HFFc6 (cell line): ENCODE measurements at places on chromosomes 3 and 15. TPM values are rescaled to one million over a fixed set of nuclear protein-coding genes. Genes with fewer than 3 reads are reported as not detected.
A peak's percentile ranks its signal among the peaks of the same experiment; 100 is the strongest.

GRCh38 chr3:23863060-23863459, 53.7 kb downstream of the NKIRAS1 start:
- peak; percentile 9 for DNase-seq

- no peak for DNase-seq
Measured at GRCh38 chr3:115165701-115166100, 18.6 kb upstream of the ZBTB20 start.

TRH gene
- total RNA-seq = not detected in 3 replicates

DNA sequence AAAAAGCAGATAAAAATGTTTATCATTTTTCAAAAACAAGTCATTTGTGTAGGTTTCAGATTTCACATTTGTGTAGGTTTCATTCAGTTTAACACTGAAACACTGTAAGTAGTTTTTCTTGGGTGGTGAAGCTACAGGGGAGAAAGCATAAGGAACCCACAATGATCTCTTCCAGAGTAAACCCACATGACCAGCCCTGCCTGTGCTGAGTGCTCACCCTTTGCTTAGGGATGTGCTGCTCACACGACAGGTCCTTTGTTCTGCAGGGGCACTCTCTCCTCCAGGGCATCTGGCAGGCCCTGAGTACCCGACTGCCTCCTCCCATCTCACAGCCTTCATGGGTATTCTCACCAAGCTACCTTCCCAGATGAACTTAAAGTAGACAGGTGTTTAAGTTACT, 28.9 kb downstream of the ZXDC start:
- no peak for DNase-seq

DISP2 gene
- total RNA-seq = 0.03 and 0.13 TPM in 2 replicates

PRR20G gene
- total RNA-seq = not detected in 3 replicates

- DNase-seq = no peak
Measured at GRCh38 chr3:66723231-66723630, 222.4 kb upstream of the LRIG1 start.

METTL6 gene
- total RNA-seq = 17.9 to 20.4 TPM (median 19.9 TPM) in 3 replicates

GRCh38 chr15:74179983-74180880, 6.7 kb downstream of the ISLR start:
- peak; percentile 69 for DNase-seq

DNA sequence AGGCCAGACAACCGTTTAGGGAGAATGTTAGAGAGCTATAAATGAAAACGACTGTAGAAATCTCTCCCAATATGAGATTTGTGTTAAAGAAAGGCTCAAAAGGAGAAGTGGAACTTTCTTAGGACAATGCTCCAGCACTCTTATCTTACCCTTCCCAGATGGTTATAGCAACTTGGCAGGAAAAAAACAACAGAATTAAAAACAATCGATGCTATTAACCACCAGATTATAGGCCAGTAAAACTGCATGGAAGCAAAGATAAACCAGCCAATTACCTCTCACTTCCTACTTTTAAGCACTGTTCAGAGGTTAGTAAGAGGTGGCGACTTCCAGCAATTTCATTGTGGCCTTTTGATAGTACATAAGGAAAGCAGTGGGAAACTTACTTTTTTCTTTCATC, 72.9 kb downstream of the TMCC1 start:
- no peak for DNase-seq
